ENCODE measurements at places on chromosomes 11 and 22.

DNA sequence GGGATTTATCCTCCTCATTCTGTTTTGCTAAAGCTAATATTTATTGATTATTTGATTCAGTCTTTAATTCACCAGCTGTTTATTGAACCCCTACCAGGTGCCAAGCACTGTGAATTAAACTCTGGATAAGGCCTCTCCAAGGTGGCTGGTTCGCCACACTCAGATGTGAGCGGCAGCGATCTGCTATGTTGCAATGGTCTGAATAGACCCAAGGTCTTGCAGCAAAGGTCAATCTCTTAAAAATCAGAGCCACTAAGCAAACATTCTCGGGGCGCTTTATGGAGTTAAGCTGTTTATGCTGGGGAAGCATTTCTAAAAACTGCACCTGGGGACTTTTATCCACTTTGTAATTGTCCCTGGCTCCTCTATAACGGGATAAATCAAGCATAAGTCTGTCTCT is 10.5 kb upstream of the TSPAN18 start:
- H3K27me3 ChIP-seq: no peaks in the 10 kb centered on the region
- no peaks in the 10 kb centered on the region for H3K36me3 ChIP-seq
- peaks cover 35% of the 10 kb centered on the region for H3K4me1 ChIP-seq
- H3K27ac ChIP-seq: no peak overlapping the region

DNA sequence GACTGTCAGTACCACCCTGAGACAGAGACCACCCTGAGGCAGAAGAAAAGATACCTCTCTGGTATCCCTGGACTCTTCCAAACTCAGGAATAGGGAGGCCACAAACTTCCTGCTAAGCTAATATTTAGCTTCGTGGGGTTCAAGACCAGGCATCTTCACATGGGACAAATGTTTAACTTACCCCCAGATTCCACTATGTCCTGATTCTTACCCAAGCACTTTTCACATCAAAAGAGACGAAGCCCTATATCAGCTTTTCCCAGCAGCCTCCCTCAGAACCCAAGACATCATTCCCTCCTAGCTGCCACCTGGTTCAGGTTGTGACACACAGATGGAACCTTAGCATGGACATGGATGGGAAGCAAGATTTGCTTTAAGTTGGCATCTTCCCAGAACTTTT is 32.1 kb downstream of the SMC1B start:
- no peaks in the 10 kb centered on the region for H3K4me1 ChIP-seq
- H3K36me3 ChIP-seq: no peaks in the 10 kb centered on the region
- H3K27me3 ChIP-seq: no peaks in the 10 kb centered on the region

GRCh38 chr11:69928121-69928520 is 108.9 kb upstream of the FGF3 start:
- H3K27me3 ChIP-seq: peaks cover 20% of the 10 kb centered on the region
- no peak overlapping the region for H3K27ac ChIP-seq
- DNase-seq: no peak
- H3K4me3 ChIP-seq: no peak overlapping the region

GRCh38 chr11:128227466-128227865 is 359.9 kb downstream of the ETS1 start:
- H3K27me3 ChIP-seq: no peaks in the 10 kb centered on the region
- no peak for DNase-seq
- H3K27ac ChIP-seq: no peak overlapping the region
- H3K4me3 ChIP-seq: no peak overlapping the region
- H3K36me3 ChIP-seq: no peaks in the 10 kb centered on the region

DNA sequence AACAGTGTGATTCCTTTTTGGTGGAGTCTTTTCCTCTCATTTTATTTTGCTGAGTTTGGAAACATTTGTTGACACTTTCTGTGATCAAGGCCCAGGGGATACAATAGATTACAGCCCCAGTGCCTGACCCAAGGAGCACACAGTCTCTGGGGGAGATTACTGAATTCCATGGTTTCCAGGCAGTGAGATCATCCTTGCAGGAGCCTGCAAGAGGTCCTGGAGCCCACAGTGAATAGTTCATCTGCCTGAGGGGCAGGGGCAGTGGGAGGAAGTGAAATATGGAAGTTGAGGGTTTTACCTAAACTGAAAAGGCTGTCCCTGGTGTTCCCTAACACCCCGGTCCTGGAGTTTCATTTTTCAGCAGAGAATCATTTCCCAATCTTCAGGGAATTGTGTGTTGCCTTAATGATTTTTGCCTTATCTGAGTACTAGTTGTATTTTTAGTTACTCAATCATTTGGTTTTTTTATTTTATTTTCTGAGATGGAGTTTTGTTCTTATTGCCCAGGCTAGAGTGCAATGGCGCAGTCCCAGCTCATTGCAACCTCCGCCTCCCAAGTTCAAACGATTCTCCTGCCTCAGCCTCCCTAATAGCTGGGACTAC is 7.7 kb downstream of the CCS start:
- H3K4me1 ChIP-seq: no peaks in the 10 kb centered on the region
- DNase-seq: no peak
- no peak overlapping the region for H3K27ac ChIP-seq
- no peak overlapping the region for H3K4me3 ChIP-seq

DNA sequence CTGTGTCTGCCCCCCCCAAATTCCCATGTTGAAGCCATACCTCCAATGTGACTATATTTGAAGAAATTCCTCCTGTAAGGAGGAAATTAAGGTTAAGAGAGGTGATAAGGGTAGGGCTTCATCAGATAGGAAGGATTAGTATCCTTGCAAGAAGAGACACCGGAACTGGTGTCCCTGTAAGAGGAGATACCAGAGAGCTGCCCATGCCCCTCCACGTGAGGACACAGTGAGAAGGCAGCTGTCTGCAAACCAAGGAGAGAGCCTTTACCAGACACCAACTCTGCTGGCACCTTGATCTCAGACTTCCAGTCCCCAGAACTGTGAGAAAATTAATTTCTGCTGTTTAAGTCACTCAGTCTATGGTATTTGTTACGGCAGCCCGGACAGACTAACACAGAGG is 109.3 kb downstream of the ARFGAP2 start:
- H3K27ac ChIP-seq: peak overlapping the region; percentile 43
- no peaks in the 10 kb centered on the region for H3K36me3 ChIP-seq
- H3K4me1 ChIP-seq: peaks cover 4% of the 10 kb centered on the region
- H3K27me3 ChIP-seq: no peaks in the 10 kb centered on the region
- no peak overlapping the region for H3K4me3 ChIP-seq

DNA sequence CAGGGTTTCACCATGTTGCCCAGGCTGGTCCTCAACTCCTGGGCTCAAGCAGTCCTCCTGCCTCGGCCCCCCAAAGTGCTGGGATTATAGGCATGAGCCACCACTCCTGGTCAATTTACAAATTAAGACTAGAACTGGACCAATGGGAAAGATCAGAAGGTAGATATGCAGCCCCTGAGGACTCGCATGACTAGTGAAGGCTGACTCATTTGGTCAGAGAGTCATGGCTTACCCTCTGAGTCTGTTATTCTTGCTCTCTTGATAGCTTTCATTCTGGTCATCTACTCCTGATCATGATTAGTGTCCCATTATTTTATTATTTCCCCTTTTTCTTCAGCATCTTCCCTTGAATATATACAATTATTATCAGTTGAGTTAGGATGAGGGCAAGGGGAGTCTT is 2.7 kb upstream of the LDHAL6A start:
- no peak overlapping the region for H3K27ac ChIP-seq
- H3K36me3 ChIP-seq: no peaks in the 10 kb centered on the region
- H3K27me3 ChIP-seq: peaks cover 2% of the 10 kb centered on the region
- DNase-seq: no peak
- no peak overlapping the region for H3K4me3 ChIP-seq

DNA sequence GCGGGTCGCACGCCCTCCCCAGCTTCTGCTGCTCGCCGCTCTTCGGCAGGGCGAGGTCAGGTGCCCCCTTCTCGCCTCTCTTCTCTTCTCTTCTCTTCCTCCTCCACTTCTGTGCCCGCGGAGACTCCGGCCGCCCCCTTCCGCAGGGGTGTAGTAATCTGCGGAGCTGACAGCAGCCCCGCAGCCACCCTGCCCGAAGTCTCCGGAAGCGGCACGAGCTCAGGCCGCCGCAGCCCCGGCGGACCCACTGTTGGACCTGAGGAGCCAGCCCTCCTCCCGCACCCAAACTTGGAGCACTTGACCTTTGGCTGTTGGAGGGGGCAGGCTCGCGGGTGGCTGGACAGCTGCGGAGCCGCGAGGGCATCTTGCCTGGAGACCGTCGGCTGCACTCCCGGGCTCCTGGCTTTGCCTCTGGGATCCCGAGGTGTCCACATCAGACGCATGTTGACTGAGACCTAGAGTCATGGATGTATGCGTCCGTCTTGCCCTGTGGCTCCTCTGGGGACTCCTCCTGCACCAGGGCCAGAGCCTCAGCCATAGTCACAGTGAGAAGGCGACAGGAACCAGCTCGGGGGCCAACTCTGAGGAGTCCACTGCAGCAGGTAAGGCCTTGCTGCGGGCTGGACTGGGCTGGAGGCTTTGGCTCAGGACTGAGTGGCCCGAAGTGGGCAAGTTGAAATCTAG is 486 bp downstream of the STIM1 start:
- DNase-seq: peak; percentile 14
- H3K27me3 ChIP-seq: no peaks in the 10 kb centered on the region
- H3K36me3 ChIP-seq: no peaks in the 10 kb centered on the region
- H3K27ac ChIP-seq: no peak overlapping the region
- H3K4me1 ChIP-seq: peaks cover 45% of the 10 kb centered on the region
- H3K4me3 ChIP-seq: peak overlapping the region; percentile 93

Measured in neural crest cell (in vitro differentiated cells).